ENCODE measurements at places on chromosomes 2 and 18.

- DNase-seq = no peak
These were observed 986.5 kb downstream of the TDRD15 start for GRCh38 chr2:22110244-22110651.

DNA sequence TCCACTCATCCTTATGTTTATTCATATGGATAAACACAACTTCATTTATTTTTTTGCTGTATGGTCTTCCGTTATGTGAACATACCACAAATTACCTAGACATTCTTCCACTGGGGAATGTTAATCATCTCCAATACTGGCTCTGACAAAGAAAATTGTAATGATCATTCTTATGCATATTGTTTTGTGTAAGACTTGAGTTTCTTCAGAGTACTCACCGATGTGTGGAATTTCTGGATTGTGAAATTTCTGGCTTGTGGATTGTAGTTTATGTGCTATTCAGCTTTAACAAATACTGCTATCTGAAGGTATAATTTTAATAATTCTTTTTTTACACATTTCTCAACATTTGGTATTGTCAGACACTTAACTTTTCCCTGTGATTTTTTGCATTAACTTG is 212.2 kb upstream of the THUMPD2 start:
- DNase-seq = no peak

- no peak for DNase-seq
These were observed 65.6 kb upstream of the STON1 start for GRCh38 chr2:48464264-48464795.

DNA sequence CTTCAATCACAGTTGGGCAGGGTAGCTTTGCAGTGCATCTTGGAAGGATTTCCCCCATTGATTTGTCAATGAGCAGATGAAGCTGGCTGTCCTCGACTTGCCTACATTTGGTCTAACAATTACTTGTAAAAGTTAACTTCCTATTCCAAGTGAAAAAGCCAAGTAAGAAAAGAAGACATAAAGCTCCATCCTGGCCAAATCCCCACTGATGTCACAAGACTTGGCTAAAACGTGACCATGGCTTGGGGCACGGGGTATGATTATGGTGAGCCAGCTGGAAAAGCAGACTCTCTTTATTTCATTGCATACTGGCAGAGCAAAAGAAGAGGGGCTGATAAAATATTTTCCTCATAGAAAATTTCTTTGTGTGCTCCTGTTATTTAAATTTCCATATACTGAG is 25.4 kb upstream of the PID1 start:
- DNase-seq = no peak

DNA sequence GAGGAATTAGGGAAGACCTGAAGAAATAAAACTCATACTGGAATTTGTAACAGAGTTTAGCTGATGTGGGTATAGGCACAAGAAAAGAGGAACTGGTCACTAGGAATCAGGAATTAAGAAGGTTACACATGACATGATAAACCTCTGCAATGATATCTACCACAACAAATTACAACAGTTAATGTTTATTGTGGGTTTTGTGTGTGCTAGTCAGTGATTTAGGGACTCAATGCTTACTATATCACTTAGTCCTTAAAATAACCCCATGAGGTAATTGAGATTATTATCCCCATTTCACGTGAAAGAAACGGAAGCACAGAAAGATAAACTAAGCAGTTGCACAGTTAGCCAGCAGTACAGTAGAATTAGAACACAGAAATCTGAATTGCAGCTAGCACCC is 415.8 kb upstream of the ZEB2 start:
- no peak for DNase-seq

- DNase-seq = no peak
These were observed 35.7 kb upstream of the GPR155 start for GRCh38 chr2:174522553-174522952.

DNA sequence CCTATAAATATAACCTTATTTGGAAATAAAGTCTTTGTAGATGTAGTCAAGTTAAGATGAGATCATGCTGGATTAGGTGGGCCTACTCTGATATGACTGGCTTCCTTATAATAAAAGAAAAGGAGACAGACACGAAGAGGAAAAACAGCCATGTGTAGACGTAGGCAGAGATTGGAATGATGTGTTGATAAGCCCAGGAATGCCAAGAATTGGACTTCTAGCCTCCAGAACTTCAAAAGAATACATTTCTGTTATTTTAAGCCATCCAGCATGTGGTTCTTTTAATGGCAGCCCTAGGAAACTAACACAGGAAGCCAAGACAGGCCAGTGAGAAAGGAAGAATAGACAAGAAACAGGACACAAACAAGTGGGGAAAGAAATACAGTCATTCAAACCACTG is 68.6 kb downstream of the NYAP2 start:
- DNase-seq = no peak

DNA sequence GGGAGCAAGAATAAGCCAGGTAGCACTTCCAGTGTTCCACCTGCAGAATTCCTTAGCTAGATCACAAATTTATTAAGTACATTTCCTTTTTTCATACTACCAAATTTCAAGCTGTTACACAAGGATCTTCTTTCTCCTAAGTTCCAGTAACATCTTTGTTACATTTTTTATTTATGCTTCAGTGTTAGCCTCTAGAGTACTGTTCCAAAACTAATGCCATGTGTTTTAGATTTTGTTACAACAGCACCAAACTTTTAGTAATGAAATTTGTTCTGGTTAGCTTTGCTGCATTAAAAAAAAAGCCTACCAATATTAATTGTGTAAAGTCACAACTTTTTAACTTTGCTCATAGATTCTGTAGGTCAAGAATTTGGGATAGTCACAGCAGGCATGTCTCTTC is 161.1 kb downstream of the CAMKMT start:
- no peak for DNase-seq

GRCh38 chr2:23426263-23426905 is 41.4 kb downstream of the KLHL29 start:
- DNase-seq = no peak

- DNase-seq = no peak
These were observed 6.8 kb downstream of the DNAJB2 start for GRCh38 chr2:219285894-219286425.

GRCh38 chr2:67142071-67142470 is 255.1 kb upstream of the ETAA1 start:
- DNase-seq = no peak

GRCh38 chr2:191968120-191968519 is 121.2 kb upstream of the CAVIN2 start:
- no peak for DNase-seq

DNA sequence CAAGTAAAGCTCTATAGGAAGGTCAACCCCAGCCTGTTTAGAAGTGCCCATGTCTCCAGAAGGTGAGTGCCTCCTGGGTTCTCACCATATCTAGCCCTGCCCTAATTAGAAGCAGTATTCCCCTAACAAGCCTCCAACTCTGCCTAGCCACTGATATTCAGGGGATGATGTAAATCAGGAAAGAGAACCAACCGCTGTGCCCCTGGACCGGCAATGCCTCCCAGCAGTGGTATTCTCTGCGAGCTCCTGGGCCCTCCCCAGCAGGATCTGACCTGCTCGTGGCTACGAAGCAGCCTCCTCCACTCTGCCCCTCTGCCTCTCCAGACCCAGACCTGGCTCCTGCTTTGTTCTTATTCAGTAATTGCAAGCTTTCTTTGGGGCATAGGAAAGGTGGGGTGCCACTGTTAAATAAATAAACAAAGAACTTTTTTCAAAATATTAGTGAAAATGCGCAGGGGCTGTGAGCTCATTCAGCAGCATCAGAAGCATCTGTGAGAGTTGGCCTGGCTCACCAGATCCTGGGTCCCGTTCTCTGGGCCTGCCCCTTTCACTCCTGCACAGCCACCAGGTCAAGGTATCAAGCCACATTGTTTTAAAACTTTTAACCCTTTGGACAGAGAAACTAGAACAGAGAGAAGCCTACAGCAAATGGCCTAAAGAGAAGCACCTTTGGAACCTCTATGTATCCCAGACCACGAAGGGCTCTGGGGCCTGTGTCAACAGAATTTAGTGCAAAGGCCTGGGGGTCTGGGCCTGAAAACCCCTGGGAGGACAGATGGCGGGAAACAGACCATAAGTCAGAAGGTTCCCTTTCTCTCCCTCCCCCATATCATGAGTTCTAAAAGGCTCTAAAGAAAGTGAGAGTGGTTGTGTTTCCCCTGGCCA is 11.9 kb downstream of the MREG start:
- DNase-seq = no peak

- no peak for DNase-seq
These were observed 12.7 kb downstream of the INPP5D start for GRCh38 chr2:233072838-233073237.

- DNase-seq = no peak
These were observed 148.0 kb downstream of the LDLRAD4 start for GRCh38 chr18:13366541-13366940.

GRCh38 chr2:66495788-66496640 is 61.1 kb downstream of the MEIS1 start:
- no peak for DNase-seq

DNA sequence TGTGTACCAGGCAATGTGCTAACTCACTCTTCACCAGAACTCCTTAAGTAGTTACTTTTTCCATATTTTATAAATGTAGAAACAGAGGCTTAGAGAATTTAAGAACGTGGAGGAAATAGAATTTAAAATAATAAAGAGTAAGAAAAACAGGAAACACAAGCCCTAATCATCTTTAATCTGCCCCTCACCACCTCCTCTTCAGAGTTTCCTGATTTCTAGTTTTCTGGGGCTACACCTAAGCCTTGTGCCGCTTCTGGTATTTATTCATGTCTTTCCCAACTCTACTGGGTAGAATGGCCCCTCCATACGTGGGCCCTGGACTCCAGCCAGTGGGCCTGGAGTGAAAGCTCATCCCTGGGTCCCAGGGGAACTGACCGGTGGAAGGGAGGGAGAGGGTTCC is 85.4 kb downstream of the RTN4 start:
- DNase-seq = no peak

DNA sequence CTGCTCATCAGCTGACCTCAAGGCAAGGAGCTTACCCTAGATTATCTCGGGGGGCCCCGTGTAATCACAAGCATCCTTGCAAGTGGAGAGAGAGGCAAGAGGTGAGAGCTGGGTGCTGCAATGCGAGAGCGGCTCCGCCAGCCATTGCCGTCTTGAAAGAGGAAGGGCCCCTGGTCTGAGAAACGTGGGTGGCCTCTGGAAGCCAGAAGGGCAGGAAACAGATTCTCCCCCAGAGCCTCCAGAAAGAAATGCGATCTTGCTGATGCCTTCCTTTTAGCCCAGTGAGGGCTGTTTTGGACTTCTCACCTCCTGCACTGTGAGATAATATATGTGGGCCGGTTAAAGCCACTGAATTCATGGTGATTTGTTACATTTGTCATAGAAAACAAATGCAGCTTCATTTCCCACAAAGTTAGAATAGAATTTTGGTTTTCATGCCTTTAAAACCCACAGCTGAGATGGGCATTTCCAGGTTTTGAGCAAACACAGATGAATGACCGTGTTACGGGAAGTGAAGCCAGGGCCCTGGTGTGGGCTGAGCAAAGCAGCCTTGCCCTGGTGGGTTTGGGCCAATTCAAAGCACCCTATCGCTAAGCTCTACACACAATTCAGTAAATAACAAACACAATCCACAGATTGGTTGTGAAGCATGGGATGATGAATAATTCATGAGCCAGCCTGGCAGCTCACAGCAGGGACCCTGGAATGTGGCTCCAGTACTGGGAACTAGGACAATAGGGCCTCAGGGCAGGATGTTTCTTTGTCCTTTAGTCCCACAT is 319.9 kb upstream of the HS6ST1 start:
- DNase-seq = no peak

- DNase-seq = no peak
These were observed 297.1 kb downstream of the TMX3 start for GRCh38 chr18:68417826-68418225.

DNA sequence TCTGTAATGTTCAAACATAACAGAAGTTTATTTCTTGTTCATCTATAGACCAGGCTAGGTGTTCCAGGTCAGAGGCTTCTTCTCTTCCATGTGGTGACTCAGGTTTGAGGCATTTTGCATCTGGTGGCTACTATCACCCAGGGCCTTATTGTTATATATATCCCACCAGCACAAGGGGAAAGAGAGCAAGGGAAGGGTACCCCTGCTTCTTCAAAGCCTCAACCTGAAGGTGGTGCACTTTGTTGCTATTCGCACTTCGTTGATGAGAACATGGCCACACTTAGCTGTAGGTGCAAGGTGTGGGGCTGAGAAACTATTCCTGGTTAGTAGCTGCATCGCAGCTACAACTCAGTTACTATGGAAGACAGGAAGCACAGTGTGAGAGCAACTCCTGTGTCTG is 27.4 kb upstream of the SLC3A1 start:
- DNase-seq = no peak

DNA sequence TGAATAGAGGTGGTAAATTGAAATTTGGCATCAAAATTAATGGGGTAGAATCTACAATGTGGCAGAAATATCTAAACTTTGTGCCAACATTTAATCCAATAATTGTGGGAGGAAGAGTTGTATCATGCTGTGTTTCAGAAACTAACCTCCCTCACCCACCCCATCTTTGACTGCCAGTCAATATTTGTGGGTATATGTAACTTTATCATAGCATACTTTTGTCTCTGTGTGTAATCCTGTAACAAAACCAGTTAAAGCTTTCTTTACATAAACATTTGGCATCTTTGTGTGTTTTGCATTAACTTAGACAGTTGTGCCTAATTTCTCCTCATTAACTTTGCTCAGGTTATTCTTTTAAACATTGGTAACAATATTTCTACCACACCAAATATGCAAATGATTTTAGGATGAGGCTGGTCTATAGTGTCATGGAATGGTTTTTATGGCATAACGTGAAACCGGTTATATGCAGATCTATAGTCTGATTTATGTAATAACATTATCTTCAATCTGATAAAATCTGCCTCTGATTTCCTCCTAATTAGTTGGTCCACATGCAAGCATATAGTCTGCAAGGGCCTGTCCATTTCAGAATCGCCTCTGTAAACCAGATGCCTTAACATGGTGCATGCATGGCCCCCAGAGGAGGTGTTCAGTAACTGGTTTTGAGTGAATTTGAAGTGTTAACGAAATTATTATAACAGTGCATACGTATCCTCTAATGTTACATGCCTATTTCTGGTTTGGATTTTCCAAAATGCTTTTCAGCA is 84.3 kb downstream of the ACSL3 start:
- no peak for DNase-seq

- peak; percentile 22 for DNase-seq
These were observed 112.9 kb upstream of the ATP8B1 start for GRCh38 chr18:57915865-57916582.

DNA sequence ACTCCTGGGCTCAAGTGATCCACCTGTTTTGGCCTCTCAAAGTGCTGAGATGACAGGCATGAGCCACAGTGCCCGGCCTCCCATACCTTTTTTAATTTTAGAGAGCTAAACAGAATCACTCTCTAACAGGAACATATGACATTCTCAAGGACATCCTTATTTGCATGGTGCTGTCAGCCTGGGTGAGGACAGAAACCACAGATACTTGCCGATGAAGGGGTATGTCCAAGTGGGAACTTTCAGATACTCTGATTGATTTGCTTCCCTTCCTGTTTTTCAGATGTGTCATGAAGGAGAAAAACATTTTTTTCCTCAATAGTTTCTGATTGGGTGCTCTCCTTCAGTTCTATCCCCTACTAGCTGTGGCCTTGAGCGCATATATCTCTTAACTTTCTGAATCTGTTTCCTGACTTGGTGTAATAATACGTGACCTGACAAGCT is 49.6 kb downstream of the MYO3B start:
- no peak for DNase-seq

Measured in activated CD4-positive, alpha-beta T cell treated with anti-CD3 and anti-CD28 coated beads, Interleukin-2, amount 50 U/mL, for 16 hours (primary cell).